ENCODE measurements at places on chromosomes 4 and X. TPM values are rescaled to one million over a fixed set of nuclear protein-coding genes. Genes with fewer than 3 reads are reported as not detected.

DNA sequence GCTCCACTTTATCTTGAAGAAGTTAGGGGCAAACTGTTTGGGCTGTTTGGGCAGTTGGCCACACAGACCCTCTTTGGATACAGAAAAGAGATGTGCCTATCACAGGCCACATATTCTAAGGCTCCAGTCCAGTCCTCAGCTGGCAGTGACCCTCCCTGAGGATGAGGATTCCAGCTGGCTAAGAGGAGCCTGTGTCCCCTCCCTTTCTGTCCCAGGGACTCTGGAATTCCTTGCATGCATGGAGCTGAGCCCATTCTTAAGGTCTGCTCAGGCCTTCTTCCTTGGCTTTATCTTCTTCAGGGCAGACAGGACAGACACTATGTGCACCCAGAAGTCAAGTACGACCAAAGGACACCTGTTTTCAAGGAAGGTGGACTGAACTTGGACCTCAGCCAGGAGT is 23.8 kb upstream of the GK2 start:
- DNase-seq = no peak

The RTL5 gene
- polyA plus RNA-seq = 1.5 TPM

The PNCK gene
- polyA plus RNA-seq = 0.28 TPM

- DNase-seq = no peak
Measured at GRCh38 chrX:22135171-22135711, 103.1 kb downstream of the PHEX start.

GRCh38 chr4:110042545-110043517 is 130.1 kb downstream of the EGF start:
- DNase-seq = no peak

GRCh38 chrX:17788439-17788838 is 51.1 kb downstream of the SCML1 start:
- peak; percentile 1 for DNase-seq

- DNase-seq = no peak
Measured at GRCh38 chr4:146053891-146054290, 115.3 kb upstream of the ZNF827 start.

The PPP2R2C gene
- polyA plus RNA-seq = not detected

- DNase-seq = no peak
Measured at GRCh38 chrX:1398431-1399340, 6.8 kb upstream of the SLC25A6 start.

GRCh38 chrX:78650906-78651437 is 8.2 kb downstream of the RTL3 start:
- peak; percentile 44 for DNase-seq

GRCh38 chr4:47368211-47368610 is 95.3 kb downstream of the COMMD8 start:
- no peak for DNase-seq

Data from BJ (cell line).